ENCODE measurements at places on chromosomes 6 and 20.
A peak's percentile ranks its signal among the peaks of the same experiment; 100 is the strongest.

DNA sequence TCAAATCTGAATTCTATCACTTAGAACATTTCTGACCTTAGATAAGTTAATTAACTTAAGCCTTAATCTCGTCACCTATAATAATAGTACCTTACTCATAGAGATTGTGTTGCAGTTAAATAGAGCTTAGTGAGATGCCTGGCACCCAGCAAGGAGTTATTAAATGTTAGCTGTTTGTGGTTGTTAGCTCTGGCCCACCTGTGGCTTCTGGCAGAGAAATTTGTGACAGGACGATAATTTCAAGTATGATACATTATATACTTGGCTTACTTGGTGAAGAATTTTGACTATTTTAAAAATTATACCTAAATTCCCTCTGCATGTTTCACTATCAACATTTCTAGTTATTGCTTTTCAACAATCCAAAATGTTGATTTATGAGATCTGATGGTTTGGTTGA lies 102.9 kb upstream of the CEP162 start:
- no peak for DNase-seq

GRCh38 chr6:63418741-63419140 lies 99.0 kb upstream of the LGSN start:
- no peak for DNase-seq

- DNase-seq, result no peak
Observed at GRCh38 chr6:18317850-18318249, 53.5 kb upstream of the DEK start.

GRCh38 chr6:135299256-135299655 lies 118.1 kb downstream of the MYB start:
- no peak for DNase-seq

- no peak for DNase-seq
Observed at GRCh38 chr6:62090442-62091229, 195.4 kb downstream of the KHDRBS2 start.

DNA sequence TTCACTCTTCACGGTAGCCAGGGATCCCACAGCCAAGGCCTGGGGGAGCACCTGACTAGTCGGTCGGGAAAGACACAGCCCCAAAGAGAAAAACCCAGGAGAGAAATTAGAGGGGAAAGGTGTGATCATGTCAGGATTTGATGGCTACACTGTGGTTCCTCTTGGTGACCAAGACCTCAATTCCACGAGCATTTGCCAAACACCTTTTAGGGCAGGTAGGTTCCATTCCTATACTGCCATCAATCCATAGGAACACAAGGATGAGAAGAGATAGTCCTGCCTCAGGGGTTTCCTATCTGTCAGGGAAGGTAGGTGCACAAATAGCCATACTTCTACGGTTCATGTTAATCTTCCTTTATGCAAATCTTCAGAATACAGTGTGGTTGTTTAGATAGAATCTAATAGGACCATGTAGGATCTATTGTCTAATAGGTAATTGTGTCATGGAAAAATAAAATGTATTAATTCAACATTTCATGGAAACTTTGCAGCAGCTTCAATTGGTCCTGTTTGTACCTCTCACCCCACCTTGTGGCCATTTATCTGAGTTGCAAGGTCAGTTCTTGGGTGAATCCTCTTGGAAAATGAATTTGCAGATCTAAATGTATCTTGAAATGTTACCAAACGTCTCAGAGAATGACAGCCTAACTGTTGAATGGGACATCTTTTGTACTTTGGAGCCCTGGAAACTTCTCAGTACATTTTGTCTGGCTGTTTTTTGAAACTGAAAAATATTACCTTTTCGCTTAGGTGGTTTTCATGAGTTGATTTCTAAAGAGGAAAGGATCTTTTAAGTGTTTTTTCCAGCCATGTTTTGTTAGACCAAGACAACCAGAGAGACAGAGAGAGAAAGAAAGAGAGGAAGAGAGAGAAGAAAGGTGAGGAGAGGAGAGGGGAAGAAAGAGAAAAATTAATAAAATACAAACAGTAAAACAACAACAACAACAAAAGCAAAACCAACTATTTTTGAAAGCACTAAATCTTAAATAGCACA lies 33.7 kb upstream of the IYD start:
- peak; percentile 61 for DNase-seq
